PC-9 (cell line): ENCODE measurements at places on chromosomes 2 and 18. TPM values are rescaled to one million over a fixed set of nuclear protein-coding genes. Genes with fewer than 3 reads are reported as not detected.

The IL18RAP gene
- not detected in 2 replicates for total RNA-seq

The RSAD2 gene
- not detected in 2 replicates for total RNA-seq

The WNT10A gene
- 1.2 and 2.3 TPM in 2 replicates for total RNA-seq

The SULT1C2 gene
- 2.1 and 3.0 TPM in 2 replicates for total RNA-seq

The PPP1R1C gene
- total RNA-seq = 13.4 and 27.5 TPM in 2 replicates

The DNAH7 gene
- total RNA-seq = 2.2 and 3.8 TPM in 2 replicates

The MAP3K19 gene
- not detected in 2 replicates for total RNA-seq

The OTOF gene
- not detected in 2 replicates for total RNA-seq

The SERPINB10 gene
- total RNA-seq = not detected in 2 replicates

The ADD2 gene
- total RNA-seq = 3.5 and 3.8 TPM in 2 replicates

The PDCD1 gene
- total RNA-seq = not detected in 2 replicates

The SPDYA gene
- total RNA-seq = 1.9 and 3.0 TPM in 2 replicates

The CD8A gene
- total RNA-seq = 0.28 and 0.45 TPM in 2 replicates

The HOXD11 gene
- total RNA-seq = not detected in 2 replicates

The ACMSD gene
- total RNA-seq = not detected in 2 replicates

The SNRNP200 gene
- 214 and 229 TPM in 2 replicates for total RNA-seq

The FAM110C gene
- 20.8 and 21.1 TPM in 2 replicates for total RNA-seq

The SF3B6 gene
- total RNA-seq = 106 and 123 TPM in 2 replicates

The ANKRD29 gene
- 4.3 and 4.6 TPM in 2 replicates for total RNA-seq

The DUSP2 gene
- total RNA-seq = 4.0 and 5.2 TPM in 2 replicates

The COMMD1 gene
- 16.3 and 20.9 TPM in 2 replicates for total RNA-seq

The FZD7 gene
- 26.8 and 30.9 TPM in 2 replicates for total RNA-seq
